ENCODE measurements at places on chromosomes 2 and 18.

DNA sequence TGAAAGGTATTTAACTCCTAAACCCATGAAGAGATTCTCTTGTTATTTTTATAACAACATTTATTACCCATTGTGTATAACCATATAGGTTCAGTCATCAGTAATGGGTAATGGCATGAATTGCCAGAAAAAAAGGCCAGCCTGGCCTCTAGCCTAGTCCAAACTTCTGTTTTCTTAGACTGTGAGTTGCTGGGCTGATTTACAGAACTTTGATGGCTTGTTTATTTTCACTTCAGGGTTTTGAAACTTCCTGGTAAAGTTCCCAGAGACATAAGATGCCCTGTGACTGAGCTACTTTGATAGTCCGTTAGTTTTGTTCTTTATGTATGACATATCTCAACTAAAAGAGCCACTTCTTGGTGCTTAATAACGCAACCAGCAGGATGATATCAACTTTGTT lies 164.8 kb downstream of the METTL4 start:
- peak; percentile 16 for DNase-seq

DNA sequence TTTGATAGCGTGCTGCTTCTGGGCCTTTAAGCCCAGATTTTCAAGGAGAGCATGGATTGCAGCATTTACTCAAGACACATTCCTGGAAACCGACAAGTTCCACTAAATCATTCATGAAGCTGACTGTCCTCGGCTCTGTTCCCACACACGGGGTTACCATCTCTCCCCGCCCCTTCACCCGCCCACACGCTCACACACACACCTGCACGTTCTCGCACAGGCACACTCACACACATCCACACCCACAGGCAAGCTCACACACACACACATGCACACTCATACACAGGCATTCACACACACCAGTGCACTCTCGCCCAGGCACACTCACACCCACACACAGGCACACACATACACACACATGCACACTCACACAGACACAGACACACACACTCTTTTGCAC lies 150.0 kb upstream of the AGAP1 start:
- DNase-seq, result no peak

- DNase-seq, result peak; percentile 39
These were observed 15.0 kb downstream of the KCNJ13 start for GRCh38 chr2:232761301-232761907.

DNA sequence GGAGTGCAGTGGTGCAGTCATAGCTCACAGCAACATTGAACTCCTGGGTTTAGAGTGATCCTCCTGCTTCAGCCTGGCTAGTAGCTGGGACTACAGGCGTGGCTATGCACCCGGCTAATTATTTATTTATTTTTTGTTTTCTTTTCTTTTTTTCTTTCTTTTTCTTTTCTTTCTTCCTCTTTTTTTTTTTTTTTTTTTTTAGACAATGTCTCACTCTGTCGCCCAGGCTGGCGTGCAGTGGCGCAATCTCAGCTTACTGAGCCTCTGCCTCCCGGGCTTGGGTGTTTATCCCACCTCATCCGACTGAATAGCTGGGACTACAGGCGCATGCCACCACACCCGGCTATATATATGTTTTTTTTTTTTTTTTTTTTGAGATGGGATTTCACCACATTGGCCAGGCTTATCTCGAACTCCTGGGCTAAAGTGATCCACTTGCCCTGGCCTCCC lies 1.4 kb upstream of the ANXA4 start:
- DNase-seq, result no peak

DNA sequence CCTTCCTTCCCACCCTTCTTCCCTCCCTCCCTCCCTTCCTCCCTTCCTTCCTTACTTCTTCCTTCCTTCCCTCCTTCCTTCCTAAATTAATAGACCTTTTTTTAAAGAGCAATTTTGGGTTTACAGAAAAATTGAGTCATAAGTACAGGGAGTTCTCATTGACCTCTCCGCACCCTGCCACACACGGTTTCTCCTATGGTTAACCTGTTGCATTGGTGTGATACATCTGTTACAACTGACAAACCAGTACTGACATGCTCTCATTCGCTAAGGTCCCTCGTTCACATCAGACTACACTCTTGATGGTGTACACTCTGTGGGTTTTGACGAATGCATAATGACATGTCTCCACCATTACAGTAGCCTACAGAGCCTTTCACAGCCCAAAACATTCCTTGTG lies 11.6 kb upstream of the SDC1 start:
- DNase-seq, result no peak

GRCh38 chr2:22011048-22011447 lies 887.3 kb downstream of the TDRD15 start:
- no peak for DNase-seq

DNA sequence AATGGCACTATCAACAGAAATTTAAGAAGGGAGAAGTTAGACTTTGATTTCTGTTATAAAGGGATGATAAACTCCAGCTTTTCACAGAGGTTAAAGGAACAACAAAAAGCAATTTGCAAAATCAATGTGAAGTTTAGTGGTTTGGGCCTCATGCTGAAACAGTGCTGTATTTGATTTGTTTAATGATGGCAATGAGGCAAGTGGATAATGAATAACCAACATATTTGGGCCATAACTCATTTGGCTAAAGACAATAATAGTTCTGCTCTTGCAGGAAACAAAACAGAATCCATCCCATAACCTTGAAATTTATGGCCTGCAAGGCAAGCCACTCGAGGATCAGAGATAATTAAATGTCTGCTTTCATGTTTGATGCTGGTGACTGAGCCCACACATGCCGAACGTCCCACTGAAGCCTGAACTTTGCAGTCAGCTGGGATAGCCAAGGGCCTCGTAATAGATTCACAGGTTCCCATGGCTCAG lies 56.5 kb downstream of the TPGS2 start:
- no peak for DNase-seq
